Endodermal cell (in vitro differentiated cells): ENCODE measurements at places on chromosomes 1 and 21. TPM values are rescaled to one million over a fixed set of nuclear protein-coding genes. Genes with fewer than 3 reads are reported as not detected.

The TNFRSF18 gene
- 1.2 and 1.7 TPM in 2 replicates for total RNA-seq

The PIGR gene
- total RNA-seq = not detected in 2 replicates

The SPRR2E gene
- not detected in 2 replicates for total RNA-seq

The ADAMTS4 gene
- 3.4 to 9.6 TPM (median 8.2 TPM) in 3 replicates for total RNA-seq

The CRNN gene
- not detected in 3 replicates for total RNA-seq

- DNase-seq = peak; percentile 55
Observed at GRCh38 chr21:36134803-36135390, at the start of gene CBR3. Gene CBR3 (plus strand): TSS chr21:36135079. CDS start chr21:36135193, 114 bp downstream.

DNA sequence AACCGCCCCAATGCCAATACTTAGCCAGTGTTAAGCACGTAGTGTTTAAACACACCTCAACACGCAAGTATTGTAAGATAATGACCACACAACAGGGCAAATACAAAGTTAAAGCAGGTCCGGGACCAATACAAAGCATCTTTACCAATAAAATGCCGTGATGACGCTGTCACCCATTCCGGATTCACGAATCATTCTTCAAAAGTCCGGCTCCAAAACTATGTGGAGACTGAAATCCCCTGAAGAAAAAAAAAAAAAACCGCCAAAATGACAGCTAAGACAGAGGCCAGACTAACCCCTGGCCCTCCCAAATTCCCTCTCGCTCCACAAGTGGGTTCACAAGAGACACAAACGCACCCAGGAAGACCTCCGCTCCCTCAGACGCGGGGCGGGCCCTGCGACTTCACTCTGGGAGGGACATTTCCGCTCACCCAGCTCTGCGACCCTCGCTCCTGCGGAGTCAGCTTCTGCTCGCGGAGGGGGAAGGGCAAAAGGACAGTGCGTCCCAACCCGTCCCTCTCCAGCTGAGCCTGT is 625 bp upstream of the DARS2 start:
- no peak for DNase-seq

GRCh38 chr1:205470131-205470530 is 14.3 kb upstream of the BLACAT1 start:
- no peak for DNase-seq

GRCh38 chr1:101520302-101520701 is 283.5 kb downstream of the S1PR1 start:
- peak; percentile 73 for DNase-seq

GRCh38 chr1:198125995-198126735 is 30.6 kb upstream of the NEK7 start:
- DNase-seq = no peak

- DNase-seq = no peak
Observed at GRCh38 chr1:204514828-204515227, 1.4 kb upstream of the MDM4 start.

DNA sequence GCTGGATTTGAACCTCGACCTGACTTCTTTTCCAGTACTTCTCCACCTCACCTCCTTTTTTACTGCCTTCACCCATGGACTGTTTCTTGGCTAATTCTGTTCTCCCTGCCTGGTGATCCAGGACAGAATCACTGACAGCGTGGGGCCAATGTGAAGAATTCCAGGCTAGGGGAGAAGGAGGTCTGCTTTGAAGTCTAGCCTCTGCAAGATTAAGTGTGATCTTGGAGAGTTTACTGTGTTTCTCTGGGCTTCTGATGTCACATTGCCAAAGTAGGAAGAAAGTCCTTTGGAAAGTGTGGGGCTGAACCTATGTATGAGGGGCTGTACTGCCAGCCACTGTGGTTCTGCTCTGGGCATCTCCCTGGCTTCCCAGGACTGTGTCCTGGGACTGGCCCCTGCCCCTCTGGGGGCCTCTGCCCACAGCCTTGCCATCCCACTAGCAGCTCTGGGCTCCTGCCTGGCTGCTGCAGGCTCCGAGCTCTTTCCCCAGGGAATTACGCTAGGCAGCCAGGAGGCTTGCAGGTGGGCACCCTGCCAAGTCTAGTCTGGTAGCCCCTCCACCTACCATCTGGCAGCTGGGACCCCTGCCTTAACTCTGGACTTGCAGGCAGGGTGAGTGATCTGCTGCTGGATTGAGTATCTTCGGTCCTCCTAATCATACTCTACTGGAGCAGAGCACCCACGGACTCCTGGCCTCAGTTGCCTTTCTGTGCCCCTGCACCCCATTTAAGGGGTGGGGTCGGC is 52.2 kb downstream of the YARS1 start:
- peak; percentile 63 for DNase-seq

DNA sequence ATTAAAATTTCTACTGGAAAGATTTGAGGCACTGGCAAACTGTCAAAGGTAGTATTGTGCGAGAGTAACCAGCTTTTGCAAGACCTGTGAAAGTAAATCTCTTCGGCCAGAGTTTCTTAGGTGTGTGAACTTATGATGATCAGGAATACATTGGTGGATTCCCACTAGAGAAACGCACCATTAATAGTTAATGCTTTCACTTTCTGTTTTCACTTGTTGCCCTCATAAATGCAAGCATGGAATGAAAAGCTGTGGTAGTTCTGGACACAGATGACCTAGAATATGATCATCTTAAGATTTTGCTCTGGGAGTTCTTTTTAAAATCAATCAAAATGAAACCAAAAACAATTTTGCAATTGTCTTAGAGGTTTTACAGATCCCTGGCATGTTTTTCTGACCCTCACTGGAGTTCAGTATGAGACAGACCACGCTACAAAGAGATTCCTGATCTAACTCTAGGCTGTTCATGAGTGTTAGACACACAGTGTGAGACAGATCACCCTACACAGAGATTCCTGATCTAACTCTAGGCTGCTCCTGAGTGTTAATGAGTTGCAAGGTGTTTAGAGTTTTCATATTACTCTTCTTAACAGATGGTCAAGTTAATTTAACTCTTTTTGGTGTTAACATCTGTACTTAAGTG is 98.8 kb downstream of the SDCCAG8 start:
- no peak for DNase-seq
